ENCODE measurements at places on chromosomes 3 and 15.

DNA sequence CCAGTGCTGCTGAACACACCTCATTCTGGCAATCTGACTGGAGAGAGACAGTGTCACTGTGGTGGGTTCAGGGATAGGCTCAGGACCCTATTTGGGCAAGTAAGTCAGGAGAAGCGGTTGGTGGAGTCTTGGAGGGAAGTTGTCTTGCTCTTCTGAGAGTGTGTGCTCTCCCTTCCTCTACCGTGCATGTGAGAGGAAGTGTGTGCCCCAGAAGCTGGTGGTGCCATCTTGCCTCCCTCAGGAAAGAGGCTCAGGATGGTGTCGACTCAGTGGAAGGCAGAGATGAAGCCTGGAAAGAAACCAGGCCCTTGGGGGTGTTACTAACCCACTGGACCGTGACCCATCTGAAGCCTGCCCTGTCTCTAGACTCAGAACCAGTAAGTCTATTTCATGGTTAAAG is 6.8 kb upstream of the RARRES1 start:
- no peak for DNase-seq

DNA sequence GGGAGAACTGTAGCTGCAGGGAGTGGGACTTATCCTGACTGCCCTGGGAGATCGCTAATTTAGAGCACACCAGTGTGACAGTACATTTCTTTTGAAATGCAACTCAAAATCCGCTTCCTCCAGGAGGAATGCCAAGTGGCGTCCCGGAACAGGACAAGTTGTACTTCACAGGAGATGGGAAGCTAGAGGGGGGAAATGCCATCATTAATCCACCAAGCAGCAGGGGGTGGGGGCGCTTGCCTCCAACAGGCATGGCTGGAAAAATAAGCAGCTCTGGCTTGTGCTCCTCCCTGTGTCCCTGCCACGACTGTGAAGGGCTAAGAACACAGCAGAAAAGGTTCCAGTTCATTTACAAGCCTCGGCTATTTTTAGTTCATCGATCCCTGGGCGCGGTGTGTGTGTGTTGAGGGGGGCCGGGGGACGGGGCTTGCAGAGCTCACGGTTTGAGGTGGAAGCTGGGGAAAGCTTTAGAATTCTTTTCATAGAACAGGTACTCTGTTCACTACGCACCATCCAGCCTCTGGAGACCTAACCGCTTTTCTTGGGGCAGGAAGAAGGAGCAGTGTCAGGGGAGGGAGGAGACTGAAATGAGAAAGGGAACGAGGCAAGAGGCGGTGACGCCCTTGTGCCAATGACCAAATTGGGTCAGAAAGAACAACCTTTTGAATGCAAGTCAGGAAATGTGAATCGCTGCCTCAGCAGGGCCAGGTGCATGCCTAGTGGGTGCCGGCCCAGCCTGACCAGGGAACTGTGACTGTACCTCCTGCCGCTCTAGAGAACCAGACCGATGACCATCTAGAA is 51.8 kb upstream of the DGKG start:
- no peak for DNase-seq

- no peak for DNase-seq
These were observed 139.2 kb downstream of the NUP210 start for GRCh38 chr3:13280811-13281506.

DNA sequence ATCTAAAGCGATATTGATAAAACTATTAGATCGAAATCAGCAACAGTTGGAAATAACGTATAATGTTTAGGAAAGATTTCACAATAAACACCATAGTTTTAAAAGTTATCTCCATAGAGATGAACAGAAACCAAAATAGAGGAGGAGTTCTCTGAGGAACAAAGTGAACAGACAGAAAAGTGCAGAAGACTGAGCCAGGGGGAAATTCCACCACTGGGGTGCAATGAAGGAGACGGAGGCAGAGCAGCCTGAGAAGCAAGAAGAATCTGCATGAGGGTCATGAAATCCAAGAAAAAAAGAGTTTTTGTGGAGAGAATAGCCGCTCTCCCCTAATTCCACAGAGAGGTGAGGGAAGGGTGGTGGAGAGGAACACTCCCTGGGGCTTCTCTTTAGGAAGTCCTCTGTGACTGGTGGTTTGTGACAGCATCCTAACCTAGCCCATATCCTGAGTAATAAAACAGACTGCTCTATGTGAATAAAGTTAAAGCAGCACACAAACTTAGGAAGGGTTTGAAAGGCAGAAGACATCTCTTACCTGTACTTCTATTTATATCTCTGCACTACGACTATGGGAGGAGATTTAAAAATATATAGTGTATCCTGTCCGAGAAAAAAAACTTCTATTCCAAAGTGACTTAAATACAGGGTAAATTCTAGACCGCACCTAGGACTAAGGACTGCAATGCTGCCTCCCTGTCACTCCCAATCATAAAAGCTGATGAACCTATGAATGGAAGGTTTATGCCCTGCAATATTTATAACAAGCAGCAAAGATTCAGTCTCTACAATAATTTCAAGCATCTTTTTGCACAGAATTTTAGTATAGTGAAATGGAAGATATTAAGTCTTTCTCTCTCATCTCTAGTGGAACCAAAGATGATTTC is 22.9 kb downstream of the ATP8B4 start:
- no peak for DNase-seq

- peak; percentile 85 for DNase-seq
These were observed 140.1 kb downstream of the SMAD6 start for GRCh38 chr15:66841953-66842681.

DNA sequence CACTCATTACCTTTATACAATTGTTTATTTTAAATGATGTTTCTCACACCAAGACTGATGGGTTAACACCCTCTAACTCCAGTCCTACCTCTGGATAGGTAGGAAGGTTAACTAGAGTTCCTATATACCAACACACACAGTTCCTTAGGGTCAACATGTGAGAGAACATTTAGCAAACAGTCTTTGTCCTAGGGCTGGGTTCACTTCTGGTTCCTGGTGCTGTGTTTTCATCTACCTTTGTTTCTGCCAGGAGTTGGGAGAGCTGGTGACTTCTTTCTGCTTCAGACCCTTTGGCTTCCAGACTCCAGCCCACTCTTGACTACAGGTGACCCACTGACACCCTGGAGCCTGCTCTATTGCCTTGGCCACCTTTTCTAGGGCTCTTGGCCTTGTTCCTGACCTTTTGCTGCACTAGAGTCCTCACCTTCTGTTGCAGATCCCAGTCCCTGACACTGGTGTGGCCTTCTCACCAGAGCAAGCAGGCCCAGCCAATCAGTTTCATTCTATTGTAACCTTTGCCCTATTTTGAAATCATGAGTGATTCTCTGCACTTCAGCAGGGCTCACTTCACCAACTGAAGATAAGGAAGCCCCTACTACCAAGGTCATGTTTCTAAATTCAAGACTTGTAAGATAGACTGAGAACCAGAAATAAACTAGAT is 50.0 kb upstream of the SECISBP2L start:
- no peak for DNase-seq

GRCh38 chr3:51544011-51544775 is 5.7 kb downstream of the RAD54L2 start:
- no peak for DNase-seq
